ENCODE measurements at places on chromosomes 13 and 19.
A peak's percentile ranks its signal among the peaks of the same experiment; 100 is the strongest.

DNA sequence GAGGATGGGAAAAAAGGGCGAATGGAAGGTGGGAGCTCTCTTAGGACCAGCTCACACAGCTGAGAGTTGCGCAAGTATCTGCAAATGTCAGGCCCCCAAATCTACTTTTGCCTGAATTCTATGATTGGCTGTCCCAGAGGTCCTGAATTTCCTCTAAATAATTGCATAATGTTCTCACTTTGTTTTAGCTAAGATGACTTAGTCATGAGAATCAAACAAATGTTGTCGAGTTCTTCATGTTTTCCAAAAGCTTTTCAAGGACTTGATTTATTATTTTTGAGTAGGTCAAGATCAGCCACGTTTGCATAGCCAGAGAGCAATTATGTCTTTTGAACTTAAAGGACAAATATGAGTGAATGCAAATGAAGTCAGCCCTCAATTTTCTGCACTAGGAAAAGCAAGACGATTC is 246.6 kb upstream of the MAB21L1 start:
- DNase-seq, result no peak

DNA sequence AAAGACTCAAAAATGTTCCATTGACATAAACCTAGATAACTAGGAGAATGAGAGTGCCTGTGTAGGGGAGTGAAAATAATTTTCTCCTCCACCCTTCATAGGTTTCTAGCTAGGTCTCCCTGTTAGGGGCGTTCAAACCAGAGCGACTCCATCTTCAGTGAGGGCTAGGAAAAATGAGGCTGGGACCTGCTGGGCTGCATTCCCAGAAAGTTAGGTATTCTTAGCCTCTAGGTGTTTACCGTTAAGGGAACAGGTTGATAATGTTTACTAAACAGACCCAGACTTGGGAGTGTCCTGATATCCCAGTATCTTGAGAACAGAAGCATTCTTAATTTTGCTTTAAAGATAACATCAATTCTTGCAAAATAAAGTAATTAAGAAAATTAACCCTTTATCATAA is 20.1 kb downstream of the PABPC3 start:
- DNase-seq, result no peak

- DNase-seq, result no peak
These were observed 24.9 kb downstream of the CCDC8 start for GRCh38 chr19:46388311-46389095.

DNA sequence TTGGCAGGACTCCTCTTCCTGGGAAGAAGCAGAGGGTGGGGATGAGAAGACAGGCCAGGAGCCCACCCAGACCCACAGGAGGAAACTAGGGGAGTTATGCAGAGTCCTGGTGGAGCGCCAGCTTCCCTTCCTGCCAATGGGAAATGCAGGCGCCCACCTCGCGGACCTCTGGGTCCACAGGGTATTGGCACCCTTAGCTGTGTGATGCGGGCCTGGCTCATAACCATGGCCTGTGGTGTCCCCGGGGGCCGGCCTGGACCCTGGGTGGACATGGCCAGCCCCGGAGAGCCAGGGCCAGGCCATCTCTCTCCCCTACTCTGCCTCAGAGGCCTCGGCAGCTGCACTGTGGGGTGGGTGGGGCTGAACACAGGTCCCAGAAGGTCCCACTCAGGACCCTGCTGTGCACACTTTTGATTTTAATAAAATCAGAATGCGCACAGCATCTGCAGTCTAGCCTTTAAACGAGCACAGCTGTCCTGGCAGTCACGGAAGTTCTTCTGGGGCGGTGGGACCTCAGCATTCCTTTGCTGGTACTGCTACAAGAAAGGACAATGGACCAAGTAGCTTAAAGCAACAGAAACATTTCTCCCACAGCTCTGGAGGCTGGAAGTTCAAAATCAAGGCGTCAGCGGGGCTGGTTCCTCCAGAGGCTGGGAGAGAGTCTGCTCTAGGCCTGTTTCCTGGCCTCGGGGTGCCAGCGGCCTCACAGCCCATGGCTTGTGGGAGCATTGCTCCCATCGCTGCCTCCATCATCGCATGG is 1.8 kb downstream of the F10 start:
- DNase-seq, result no peak

GRCh38 chr19:17685451-17686022 is 2.6 kb downstream of the UNC13A start:
- DNase-seq, result no peak

GRCh38 chr13:40101708-40102359 is 446.4 kb downstream of the COG6 start:
- peak; percentile 90 for DNase-seq
